ENCODE measurements at places on chromosomes 12 and 14.

DNA sequence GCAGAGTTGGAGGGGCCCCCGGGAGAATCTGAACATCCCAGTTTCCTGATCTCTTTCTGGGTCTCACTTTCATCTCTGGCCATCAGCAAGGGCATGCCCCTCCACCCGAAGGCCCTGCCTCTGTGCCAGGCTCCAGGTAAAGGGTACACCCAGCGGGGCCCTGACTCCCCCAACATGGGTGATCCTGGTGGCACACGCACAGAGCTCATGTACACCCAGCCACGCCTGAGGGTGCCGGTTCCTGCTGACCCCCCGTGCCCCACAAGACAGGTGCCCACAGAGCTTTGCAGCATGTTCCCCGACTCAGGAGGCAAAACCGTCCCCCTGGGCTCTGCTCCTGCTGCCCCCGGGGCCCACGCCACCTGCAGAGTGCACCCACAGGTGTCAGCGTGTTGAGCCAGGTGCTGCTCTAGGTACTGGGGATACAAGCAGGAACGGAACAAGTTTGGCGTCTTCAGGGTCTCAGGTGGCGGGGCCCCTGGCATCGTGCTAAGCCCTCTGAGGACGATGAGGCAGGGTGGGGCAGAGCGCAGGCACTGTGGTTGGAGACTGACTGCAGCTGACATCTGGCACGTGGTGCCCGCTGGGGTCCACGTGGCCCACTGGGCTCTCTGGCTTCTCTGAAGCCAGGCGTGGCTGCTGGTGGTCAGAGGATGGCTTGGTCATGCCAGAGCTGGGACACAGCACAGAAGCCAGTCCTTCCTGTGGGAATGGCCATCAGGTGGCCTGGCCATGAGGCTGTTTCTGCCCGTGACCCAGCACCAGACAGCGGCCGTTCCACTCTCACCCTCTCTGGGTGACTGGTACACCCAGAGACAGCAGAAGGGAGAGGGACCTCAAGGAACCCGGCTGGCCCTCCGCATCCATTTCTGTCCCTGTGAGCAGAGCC is 13.8 kb downstream of the BAG5 start:
- no peak for DNase-seq

GRCh38 chr12:1053690-1054089 is 62.7 kb downstream of the ERC1 start:
- DNase-seq = no peak

GRCh38 chr14:65704850-65705249 is 292.3 kb downstream of the FUT8 start:
- no peak for DNase-seq

GRCh38 chr12:102593134-102593533 is 112.8 kb upstream of the IGF1 start:
- DNase-seq = no peak

DNA sequence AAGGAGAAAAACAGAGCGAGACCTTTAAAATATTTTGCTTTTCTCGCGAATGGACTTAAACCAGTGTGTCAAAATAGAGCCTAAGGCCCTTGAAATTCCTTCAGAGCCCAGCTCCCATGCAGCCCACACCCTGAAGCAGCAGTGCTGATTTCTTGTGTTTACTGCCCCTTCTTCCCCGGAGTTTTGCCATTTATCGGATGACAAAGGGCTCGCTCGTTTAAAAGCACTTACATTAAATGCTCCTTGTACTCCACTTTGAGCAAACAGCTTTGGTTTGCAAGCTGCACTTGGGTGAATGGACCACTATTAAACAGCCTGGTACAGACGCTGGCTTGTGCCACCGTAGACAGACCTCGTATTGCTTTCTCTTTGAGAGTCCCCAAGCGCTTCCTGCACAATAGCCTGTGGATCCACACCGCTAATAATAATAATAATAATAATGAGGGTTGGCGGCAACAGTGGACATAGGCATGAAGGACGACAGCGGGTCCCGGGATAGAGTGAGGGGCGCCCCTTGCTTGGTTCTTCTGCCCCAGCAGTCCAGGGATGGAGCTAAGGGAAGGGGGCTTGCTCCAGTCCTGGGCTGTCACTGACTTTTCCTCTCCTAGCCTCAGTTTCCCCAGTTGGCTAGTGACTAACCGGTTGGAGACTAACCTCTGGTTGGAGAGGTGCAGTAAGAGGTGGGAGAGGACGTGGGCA is 6.6 kb downstream of the DLK1 start:
- no peak for DNase-seq

- peak; percentile 91 for DNase-seq
Observed at GRCh38 chr12:53591301-53592206, 34.6 kb downstream of the ATF7 start.

GRCh38 chr12:21065845-21066244 is 65.1 kb upstream of the SLCO1B1 start:
- DNase-seq = no peak

DNA sequence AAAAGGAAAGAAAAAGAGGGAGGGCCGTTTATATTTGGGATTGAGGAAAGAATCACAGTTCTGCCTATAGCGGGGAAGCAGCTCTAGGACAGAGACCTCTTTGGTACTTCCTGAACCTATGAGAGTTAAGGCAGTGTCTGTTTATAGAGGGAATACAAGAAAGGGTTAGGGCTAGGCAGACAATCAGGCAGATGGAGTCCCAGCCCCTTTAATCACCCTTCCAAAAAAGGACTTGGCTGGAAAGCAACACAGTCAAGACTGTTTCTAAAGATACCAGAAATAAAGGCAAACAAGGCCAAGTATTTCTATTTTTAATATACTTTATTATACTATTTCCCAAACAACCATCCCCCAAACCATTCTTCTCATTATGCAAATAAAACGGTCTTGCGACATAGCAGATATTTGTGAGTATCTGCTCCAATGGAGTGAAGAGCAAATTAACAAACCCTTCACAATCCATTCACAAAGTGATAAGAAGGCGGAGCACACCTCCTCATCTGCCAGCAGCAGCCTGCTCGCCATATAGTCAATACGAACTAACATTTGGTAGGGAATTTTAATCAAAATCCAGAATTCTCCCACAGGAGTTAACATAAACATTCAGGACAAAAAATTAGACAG is 697 bp upstream of the GRIP1 start:
- DNase-seq = no peak

DNA sequence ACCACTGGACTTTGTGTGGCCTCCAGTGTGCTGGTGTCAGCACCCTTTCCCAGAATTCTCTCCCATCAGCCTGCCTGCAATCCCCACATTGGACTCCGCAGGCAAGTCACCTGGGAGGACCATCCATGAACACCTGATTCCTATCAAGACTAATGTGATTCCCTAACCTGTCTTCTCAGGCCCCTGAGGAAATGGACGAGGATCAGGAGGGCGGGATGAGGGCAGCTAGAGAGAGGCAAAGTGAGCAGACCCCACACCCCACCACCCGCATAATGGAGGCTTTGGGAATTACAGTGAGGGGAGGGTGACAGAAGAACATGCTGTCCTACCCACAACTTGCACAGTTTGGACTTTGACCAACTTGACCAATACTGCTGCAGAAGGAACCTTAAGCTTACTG is 60.9 kb upstream of the RFX4 start:
- DNase-seq = no peak

DNA sequence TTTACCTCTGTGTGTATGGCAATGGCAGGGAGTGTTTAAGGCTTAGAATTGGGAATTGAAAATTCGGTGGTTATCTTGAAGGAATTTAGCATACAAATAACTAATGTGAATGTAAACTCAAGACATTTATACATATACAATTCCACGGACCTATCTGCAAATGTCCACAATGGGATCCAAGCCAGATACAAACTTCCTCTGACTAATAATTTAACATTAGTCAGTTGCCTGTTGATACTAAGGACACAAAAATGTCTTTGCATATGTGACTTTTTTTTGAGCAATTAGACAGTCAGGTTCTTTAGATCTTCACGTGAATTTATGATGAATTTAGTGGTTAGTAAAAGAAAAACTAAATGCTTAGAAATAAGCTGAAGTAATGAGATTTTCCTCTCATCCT is 40.5 kb downstream of the ESR2 start:
- no peak for DNase-seq

DNA sequence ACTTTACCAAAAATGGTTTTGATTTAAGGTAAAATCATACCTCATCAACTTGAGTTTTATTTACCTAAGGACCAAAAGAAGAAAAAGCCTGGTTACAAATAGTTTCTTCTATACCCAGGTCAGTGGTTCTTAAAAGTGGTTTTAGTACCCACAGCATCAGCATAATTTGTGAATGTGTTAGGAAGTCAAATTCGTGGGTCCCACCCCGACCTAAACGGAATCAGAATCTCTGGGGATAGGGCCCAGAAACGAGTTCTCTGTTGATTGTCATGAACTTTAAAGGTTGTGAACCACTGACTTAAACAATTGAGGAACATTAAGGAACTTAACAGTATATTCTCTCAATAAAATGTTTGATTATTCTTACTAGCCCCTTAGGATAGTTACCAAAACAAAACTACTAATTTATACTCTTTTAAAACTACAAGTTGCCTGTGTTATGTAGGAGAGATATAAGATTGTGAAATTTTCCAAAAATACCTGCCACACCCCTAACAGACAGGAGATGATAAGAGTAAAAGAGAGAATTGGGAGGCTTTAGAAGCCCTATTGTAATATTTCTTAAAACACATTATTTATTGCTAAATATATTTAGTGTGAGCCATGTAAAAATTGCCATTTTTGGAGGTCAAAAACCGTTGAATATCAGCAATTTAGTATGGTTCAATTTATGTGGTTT is 669 bp upstream of the SLC25A21 start:
- DNase-seq = no peak

- DNase-seq = no peak
Observed at GRCh38 chr12:95573951-95574576, 22.8 kb upstream of the USP44 start.

DNA sequence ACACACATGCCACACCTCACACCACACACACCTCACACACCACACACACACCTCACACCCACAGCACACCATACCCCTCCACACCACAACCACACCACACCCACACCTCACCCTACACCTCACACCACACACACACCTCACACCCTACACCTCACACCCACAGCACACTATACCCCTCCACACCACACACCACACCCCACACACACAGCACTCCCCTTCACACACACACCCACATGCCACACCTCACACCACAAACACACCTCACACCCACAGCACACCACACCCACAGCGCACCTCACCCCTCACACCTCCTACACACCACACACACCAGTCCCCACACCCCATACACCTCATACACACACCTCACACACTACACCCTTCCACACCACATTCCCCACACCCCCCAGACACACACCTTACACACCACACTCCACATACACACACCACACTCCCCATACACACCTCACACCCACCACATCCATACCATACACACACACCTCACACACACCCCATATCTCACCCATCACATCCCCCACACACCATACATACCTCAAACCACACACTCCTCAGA is 80.0 kb downstream of the ACTN1 start:
- no peak for DNase-seq
